Thyroid gland (tissue), 4 donors: ENCODE measurements at places on chromosomes 3 and 15.

GRCh38 chr3:64685331-64685799 lies 2.4 kb downstream of the ADAMTS9 start:
- DNase-seq, result peak; percentile 44

DNA sequence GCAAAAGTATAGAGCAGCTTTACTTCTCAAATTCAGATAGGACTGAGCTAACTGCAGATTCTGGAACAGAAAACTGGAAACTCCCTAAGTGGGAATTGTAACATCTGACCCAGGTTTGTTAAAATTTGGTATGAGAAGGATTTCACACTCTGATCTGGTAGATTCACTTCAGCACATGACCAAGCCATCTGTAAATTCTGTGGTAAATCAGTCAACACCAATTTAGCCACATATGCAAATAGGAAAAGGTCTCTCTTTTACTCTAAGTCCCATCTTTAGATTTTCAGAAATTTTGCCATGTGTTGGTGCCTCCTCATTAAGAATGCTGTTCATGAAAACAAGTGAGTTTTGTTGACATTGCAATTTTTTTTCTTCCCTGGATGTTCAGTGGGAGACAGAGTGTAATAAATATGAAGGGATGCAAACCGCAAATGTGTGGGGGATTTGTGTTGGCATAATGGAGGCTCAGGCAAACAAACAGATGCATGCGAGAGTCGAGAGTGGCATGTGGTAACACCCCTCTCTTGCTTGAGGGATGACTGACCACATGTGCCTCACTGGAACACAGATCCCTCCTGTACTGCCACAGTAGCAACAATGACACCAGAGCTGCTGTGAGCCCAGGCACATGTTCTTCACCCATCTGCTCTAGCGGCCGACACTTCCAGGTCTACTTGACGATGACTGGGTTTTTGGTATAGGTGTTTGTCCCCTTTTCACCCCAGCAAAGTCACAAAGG lies 146.6 kb downstream of the FEZF2 start:
- DNase-seq, result no peak

- no peak for DNase-seq
Measured at GRCh38 chr3:59310736-59311135, 260.9 kb upstream of the CFAP20DC start.

- DNase-seq, result no peak
Measured at GRCh38 chr3:65425880-65426279, 612.8 kb downstream of the MAGI1 start.

DNA sequence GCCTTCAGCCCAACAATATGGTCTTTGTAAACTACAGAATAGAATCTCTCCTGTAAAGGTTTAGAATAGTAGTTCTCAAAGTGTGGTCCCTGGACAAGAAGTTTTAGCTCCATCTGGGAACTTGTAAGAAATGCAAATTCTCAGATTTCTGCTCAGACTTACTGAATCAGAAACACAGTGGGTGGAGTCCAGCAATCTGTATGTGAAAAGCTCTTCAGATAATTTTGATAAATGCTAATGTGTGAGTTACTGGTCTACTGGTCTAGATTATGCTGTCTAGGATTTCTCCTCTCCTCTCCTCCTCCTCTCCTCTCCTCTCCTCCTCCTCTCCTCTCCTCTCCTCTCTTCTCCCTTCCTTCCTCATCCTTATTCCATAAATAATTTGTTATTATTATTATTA lies 57.5 kb downstream of the RBMS3 start:
- DNase-seq, result no peak

GRCh38 chr3:37646865-37647264 lies 214.8 kb upstream of the CTDSPL start:
- DNase-seq, result no peak

DNA sequence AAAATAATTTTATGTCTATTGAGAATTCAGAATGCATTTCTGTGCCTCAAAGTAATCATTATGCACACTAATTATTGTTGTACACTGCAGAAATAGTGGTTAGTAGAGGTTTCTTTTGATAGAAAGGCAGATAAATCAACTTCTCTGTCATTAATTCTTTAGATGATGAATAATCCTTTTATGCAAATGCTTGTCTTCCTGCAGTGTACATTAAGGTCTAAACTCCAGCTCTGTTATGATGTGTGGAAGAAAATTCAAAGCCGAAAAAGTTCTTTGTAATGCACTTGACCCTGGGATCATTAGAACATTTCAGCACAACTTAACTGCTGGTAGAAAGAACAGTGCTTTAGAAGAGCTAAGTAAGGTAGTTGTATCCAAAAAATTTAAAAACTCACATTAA lies 353.0 kb downstream of the NLGN1 start:
- DNase-seq, result no peak

GRCh38 chr15:77650265-77650664 lies 17.6 kb upstream of the LINGO1 start:
- no peak for DNase-seq

DNA sequence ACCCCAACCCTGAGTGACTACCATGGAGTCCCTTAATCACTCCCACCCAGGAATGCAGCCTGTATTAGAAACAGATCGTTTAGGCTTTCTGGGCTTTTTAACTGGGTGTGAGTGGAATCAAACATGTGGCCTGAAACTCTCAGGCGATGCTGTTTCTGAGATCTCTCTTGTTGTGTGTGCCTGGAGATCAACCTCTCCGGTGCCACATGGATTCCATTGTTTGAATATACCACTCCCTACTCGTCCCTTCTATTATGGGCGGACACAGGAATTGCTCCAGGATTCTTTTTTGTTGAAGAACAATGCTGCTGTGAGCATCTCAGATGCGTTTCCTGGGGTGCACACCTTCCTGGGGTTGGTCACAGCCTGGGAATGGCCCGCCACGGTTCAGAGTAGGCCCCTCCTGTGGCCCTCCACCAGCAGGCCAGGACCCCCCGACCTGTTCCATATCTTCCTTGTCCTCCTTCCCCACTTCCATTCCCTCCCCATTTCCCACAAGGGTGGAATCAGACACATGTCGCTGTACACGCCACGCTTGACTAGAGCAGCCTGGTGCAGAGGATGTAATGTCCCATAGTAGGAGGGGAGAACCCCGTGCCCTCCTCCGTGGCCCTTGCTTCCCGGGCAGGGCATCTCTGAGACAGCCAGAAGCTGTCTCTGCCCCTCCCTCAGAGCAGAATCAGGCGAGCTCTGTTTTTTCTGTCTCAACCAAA lies 36.4 kb upstream of the PRR23E start:
- DNase-seq, result no peak

- DNase-seq, result no peak
Measured at GRCh38 chr15:84750583-84751092, 2.2 kb downstream of the ZNF592 start.

GRCh38 chr15:31499236-31499952 lies 172.8 kb downstream of the KLF13 start:
- DNase-seq, result no peak

DNA sequence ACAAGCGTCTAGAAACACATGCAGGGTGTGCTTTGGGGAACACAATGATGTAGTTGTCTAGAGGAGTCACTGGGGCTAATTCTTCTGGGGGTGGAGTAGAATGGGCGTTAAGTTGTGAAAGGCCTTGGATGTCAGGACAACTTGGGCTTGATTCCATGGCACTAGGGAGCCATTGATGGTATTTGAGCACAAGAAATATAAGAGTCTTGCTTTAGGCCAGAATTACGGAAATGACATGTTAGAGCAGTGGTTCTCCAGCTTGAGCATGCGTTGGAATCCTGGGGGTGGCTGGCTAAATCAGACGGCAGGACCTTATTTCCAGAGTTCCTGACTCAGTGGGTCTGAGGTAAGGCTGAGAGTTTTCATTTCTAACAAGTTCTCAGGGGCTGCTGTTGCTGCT lies 29.2 kb upstream of the SMAD6 start:
- no peak for DNase-seq

DNA sequence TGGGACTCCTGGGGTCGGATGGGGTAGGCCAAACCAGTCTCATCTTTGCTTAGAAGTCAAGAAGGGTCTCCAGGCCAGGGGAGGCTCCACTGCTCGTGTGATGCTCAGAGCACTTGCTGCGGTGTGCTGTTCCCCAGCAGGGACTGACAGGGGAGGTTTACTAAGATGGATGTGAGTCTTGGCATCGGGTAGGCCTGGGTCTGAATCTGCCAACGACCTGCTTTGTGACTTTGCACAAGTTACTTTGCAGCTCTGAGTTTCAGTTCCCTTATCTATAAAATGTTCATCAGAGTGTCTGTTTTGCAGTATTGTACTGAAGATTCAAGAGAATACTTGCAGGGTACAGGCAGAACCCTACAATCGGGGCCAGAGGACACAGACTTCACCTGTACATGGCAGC lies 17.3 kb upstream of the CDCP1 start:
- no peak for DNase-seq

- no peak for DNase-seq
Measured at GRCh38 chr3:126111126-126111551, 27.2 kb upstream of the SLC41A3 start.

DNA sequence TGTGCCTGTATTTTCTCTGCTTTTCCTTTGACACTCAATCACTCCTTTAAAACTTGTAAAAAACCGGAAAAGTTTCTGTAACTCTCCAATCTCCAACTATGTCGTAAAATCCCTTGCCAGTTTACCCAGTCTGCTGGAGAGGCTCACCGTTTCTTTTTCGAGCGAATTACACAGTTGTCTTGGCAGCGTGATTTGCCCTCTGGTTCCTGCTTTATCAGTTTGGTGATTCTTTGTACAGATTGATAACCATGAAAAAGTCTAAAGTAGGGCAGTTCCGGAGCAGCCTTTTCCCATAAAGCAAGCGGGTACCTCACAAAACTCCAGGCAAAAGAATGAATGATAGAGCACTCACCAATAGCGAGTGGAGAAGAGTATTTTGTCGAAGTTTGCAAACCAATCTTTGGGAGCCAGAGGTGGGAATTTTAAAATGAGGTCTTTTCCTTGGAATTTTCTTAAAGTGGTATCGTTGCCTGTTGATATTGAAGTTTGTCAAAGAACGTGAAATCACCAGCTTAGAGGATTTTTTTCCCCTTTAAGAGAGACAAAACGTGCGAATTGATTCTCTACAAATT lies at the start of gene TTC23:
Gene TTC23, minus strand, starts transcription at position 312 of the 572 bp plus-strand sequence. CDS start 20,869 bp downstream, outside the sequence.
- peak; percentile 28 for DNase-seq

DNA sequence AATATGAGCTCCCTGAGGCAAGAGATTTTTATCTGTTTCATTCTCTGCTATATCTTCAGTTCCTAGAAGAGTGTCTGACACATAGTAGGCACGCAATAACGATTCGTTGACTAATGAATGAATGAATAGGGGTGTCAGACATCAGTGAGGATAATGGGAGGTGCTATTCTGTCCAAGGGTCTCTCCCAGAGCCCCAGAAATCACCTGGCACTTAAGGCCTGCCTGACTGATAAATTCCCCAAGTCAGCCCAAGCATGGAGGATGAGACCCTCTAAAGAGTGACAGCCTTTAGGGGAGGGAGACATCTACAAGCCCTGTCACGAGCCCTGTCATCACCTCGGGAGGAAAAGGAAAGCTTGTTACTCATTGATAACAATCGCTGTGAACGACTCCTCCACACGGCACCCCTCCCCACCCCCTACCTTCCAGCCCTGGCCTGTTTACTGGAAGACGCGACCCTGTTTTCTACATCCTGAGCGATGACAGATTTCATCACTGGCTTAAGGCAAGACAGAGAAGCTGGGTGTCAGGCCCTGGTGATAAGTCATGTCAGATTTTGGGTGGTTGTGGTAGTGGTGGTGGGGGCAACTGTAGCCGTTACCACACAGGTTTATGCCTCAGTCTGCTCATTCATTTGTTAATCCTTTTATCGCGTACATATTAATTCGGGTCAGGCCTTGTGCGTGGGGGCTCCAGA lies 23.1 kb downstream of the BHLHE40 start:
- no peak for DNase-seq

DNA sequence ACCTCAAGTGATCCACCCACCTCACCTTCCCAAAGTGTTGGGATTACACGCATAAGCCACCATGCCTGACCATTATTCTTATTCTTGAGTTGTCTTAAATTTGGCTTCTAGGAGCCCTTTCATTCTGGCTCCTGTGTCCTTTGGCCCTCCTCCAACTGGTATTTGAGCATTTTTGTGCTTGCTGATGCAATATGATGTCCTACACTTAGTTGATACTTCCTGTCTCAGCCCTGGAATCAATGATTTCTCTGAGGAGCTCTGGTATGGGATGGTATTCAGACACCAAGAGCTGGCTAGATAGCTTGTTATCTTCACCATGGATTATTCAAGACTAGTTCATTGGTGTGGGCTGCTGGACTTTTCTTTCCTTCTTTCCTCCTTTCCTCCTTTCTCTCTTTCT lies 25.4 kb downstream of the ZNF621 start:
- no peak for DNase-seq

GRCh38 chr3:38171622-38172021 lies 6.3 kb downstream of the OXSR1 start:
- DNase-seq, result no peak

GRCh38 chr15:82890995-82891390 lies 61.5 kb downstream of the HOMER2 start:
- DNase-seq, result no peak
